Activated CD4-positive, alpha-beta T cell treated with anti-CD3 and anti-CD28 coated beads for 1 hour (primary cell): ENCODE measurements at places on chromosomes 3 and 15.

DNA sequence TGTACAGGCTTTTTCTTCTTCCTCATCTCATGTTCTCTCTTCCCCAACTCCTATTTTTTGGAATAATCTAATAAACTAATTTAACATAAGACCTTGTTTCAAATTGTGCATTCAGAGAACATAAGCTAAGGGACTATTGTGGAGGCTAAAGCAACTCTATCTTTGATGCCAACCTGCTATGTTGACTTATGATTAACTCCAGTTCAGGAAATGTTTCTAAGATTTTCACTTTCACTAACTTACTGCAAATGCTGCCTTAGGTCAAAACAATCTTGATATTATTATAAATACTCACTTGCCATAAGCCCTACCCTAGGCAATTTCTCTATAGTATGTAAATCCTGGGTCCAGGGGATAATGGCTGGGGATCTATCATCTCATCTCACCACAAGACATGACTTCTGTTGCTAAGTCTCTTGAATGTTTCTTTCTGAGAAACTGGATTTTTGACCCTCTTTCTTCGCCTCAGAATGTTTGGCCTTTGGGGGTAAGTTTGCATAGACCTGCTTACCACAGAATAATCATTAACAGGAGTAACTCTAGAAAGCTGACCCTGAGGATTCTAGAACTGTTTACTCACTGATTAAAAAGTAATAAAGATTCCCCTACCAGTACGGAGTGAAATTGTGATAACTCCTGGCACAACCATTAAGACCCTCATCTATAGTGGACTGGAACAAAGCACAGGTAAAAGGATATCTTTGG, 768.1 kb downstream of the GBE1 start:
- no peak for DNase-seq

GRCh38 chr3:115068799-115069198, 78.3 kb downstream of the ZBTB20 start:
- DNase-seq, result no peak

- no peak for DNase-seq
These were observed 78.4 kb upstream of the RASGRF1 start for GRCh38 chr15:79168922-79169456.

GRCh38 chr15:26081758-26082220, 218.7 kb upstream of the ATP10A start:
- no peak for DNase-seq

- DNase-seq, result no peak
These were observed 36.5 kb downstream of the OXNAD1 start for GRCh38 chr3:16301507-16301906.

DNA sequence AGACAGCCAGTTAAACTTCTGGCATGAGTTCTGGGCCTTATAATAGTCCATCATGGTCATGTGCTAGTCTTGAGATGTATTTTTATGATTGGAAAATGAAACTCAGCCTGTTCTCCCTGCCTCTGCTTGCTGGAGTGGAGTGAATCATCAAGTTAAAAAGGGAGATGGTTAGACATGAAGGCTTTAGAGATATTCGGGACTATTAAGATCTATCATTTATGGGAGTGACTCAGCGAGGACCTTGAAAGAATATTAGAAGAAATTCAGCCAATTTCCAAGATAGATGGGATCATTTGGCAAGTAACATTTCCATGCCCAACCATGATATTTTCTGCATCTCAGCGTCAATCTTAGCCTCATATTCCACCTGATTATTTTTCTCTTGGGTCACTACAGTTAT, 79.8 kb downstream of the AGBL1 start:
- no peak for DNase-seq

GRCh38 chr3:187997490-187997889, 156.5 kb upstream of the LPP start:
- DNase-seq, result no peak

DNA sequence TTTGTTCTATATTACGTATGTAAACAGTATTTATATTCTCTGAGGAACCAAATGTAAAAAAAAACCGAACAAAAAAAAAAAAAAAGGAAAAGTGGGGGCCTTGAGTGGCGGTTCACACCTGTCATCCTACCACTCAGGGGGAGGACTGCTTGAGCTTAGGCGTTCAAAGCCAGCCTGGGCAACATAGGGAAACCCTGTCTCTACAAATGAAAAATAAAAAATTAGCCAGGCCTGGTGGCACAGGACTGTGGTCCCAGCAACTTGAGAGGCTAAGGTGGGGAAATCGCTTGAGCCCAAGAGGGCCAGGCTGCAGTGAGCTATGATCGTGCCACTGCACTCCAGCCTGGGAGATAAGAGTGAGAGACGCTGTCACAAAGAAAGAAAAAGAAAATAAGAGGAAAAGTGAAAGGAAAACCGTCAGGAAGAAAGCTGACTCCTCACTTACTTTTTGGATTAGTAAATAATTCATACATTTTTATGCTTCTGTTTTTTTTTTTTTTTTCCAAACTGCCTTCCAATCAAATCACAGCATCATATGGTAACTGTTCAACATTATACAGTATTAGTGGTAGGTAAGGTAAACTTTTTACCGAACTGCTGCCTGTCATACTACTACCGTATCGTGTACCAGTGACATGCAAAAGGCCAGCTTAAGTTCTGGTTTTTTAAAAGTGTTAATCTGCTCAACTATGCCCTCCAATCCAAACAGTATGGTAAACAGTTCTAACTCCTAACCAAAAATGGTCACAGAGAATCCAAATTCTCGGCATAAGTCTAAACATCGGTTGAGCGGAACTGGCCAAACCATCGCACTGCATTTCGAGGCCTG, 1.2 kb downstream of the PHC3 start:
- no peak for DNase-seq

- no peak for DNase-seq
These were observed 15.0 kb upstream of the PLD1 start for GRCh38 chr3:171825222-171825828.

- no peak for DNase-seq
These were observed 80.2 kb downstream of the MEF2A start for GRCh38 chr15:99645951-99646350.
